Globus pallidus (tissue), 1 donor: ENCODE measurements at places on chromosomes 1 and 21.

GRCh38 chr1:14800500-14801076 lies 202.1 kb downstream of the KAZN start:
- no peak for DNase-seq

DNA sequence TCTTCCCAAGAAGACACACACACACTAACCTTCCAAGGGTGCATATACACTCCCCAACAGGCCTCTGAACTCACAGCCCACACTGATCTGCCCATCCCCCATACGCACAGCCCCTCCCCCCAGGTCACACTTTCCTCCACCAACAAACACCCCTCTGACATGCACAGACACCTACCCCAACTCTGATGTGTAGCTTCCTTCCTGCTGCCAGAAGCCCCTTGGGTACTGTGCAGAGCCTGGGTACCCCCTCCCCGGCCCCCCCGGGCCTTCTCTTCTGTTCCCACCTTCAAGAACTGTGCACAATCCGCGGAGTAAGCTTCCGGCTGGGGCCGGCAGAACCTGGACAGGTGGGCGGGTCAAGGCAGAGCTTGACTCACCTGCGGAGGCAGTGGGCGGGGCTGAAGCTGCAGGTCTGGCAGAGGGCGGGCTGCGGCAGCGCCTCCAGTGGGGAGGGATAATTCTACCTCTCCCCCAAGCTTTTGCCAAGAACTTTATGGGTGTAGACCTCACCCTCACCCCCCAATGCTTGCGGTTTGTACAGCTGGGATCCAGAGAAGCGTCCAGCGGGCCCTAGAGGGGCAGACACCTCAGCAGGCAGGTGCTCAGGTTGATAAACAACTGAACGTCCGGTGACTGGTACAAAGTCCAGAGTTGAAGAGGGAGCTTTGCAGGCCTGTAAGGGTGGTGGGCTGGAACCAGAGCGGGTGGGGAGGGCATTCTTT lies at the start of gene C1orf210:
C1orf210 (minus strand) TSS at position 313 of the 722 bp plus-strand sequence. CDS start 2,311 bp downstream, outside the sequence.
- DNase-seq = no peak

DNA sequence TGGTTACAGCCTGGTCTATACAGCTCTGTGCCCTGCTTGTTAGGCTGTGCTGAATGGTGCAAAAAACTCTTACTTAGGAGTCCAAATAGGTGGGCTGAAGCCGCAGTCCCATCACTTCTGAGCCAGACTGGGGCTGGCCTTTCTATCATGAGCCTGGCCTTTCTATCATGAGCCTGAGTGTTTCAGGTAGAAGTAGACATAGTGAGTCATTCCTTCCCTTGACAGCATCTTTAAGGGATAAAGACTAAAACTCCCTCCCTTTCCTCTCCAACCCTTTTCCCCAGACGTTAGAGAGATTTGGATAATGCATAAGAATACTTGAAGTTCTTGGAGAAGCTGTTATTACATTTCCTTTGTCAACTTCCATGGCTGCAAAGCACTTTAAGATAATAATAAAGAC lies 46.5 kb upstream of the PARP1 start:
- DNase-seq = no peak

DNA sequence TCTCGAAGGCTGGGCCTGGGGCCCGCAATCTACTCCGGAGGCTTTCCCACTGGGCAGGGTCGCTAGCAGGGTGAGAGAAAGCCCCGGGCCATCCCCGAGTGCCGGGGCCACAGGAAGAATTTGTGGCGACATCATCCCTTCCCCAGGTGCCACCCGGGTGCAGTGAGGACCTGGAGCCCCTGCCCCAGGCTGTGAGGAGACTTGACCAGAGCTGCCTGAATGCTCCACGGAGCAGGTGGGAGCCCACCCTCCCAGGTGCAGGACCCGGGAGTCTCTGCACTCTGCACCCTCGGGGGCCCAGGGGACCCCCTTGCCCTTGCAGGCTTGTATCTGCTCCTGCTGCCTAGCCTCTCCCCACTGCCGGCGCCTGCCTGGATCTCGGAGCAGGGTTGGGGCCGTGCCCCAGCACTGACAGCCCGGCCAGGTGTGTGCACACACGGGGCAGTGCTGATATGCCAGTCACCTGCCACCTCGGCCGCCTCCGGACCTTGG lies 67.5 kb upstream of the RGS7 start:
- DNase-seq = no peak

DNA sequence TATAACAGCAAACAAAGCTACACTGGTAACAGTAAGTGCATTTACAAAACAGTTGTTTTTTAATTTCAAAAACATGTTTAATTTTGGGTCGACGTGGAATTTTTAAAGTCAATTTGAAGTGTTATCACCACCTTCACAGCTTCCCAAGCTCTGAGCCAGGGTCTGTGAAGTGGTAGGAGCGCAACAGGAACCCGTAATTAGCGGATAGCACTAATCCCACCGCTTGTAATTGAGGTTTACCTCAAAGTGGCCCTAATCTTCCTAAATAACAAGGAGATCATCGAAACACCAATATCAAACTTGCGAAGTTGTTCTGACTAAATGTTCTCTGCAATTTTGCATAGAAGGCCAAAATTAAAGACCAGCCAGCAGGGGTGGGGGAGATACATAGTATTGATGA lies 18.8 kb downstream of the LBR start:
- DNase-seq = no peak

- no peak for DNase-seq
These were observed 59.5 kb downstream of the PHACTR4 start for GRCh38 chr1:28428990-28429520.

DNA sequence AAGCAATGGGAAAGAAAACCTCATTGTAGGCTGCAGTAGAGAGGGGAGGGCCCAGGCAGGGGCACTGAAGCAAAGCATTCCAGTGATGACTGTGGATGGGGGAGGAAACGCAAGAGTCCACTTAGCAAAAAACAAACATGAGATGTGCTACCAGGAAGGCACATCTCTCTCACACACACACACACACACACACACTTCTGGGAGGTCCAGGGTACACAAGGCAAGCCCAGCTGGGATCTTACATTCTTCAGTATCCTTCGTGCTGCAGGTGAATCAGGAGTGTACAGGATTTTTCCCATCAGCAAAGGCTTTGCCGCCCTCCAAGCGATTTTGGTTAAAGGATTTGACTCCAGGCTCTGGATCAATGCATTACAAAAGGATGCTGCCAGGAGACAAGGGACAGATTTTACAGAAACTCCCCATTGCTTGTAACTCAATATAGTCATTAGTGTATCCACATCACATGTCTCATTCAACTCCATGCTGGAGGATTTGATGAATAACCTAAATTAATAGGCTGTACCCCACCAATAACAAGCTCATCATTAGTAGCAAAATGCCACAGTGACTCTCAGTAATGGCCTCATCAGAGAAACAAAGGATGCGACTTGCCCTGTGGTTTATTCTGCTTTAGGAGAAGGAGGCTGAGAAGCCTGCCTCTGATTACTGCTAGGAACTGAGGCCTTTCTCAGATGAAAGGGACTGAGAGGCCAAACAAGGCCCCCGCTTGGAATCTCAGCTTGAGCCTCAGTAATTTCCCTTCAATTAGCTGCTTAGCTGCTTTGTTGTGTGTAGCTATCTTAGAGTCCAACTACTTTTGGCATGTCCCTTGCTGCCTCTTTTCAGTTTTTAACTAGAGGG lies 41.6 kb downstream of the ABCA4 start:
- DNase-seq = no peak

GRCh38 chr1:84884671-84885389 lies 8.2 kb downstream of the LPAR3 start:
- no peak for DNase-seq

- DNase-seq = no peak
These were observed 251.9 kb upstream of the B3GALT2 start for GRCh38 chr1:193438312-193438711.

- no peak for DNase-seq
These were observed 10.9 kb downstream of the PCSK9 start for GRCh38 chr1:55050283-55050682.

- DNase-seq = no peak
These were observed 366.2 kb downstream of the USH2A start for GRCh38 chr1:216057063-216057462.

GRCh38 chr1:234918181-234918841 lies 210.3 kb downstream of the TOMM20 start:
- no peak for DNase-seq

GRCh38 chr1:99707535-99708142 lies 58.8 kb downstream of the FRRS1 start:
- peak; percentile 54 for DNase-seq
